ENCODE measurements at places on chromosomes 12 and 14.
A peak's percentile ranks its signal among the peaks of the same experiment; 100 is the strongest.

DNA sequence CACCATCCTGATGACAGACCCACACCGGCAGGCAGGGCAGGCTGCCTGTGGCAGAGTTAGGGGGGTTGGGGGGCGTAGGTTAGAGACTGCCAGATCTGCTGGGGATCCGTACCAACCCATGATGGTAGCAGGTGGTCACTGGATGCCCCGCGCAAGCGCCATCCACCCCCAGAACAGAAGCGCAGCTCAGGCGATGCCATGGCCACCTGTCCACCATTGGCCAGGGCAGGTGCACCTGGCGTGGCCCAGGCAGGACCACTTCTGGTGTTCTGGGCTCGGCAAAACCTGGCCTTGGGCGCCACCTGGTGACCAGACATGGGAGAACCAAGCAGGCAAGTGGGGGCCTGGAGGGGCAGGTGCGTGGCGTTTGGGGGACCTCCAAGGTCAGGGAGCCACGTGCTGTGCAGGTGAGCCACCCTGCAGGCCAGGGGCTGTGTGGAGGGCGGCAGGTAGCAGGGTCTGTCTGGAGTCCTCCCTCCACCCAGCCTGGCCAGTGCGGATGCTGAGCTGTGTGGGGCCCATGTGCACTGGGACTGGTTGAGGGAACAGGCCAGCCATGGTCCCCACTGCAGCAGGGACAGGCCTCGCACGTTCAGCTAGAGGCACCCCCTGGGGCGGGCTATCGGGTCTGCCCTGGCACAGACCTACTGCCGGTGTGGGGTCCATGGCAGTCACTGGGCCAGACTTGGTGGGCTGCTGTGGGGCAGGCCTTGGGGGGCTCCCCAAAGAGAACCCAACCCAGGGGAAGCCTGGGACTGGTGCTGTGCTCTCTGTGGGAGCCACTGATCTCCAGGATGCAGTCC lies 15.6 kb downstream of the BAG5 start:
- DNase-seq, result no peak

DNA sequence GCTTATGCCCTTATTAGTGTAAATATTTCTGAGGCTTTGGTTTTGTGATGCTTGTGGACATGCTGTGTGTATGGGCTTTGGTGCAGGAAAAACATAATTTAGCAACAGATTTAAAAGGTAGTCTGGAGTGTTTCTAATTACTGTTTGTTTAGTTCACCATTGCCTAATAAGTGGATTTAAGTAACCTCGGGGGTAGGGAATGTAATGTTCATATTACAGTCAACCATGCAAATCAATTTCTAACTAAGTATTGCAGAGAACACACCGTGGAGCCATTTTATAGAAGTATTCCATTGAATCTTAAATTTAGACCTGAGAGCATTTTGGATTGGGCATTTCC lies 53.5 kb downstream of the ANO6 start:
- no peak for DNase-seq

DNA sequence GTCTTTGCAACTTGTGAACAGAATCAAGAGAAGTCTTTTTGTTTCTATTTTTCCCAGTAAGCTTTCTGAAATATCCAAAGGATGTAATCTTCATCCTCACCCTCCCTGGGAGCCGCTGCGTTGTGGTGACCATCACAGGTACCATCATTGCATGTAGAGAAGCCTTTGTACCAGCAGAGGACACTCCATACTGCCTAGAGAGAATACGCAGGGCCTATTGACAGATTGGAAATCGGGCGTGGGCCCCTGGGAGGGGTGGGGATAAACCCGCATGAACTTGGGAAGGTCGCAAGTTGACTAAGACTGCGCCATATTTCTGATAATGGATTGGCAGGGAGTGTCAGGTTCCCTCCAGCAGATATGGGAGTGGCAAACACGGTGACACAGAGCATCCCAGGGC lies 12.7 kb downstream of the KRT1 start:
- no peak for DNase-seq

- no peak for DNase-seq
Observed at GRCh38 chr12:122126713-122127597, 47.1 kb downstream of the IL31 start.

- DNase-seq, result peak; percentile 52
Observed at GRCh38 chr14:100076133-100076532, 10.9 kb downstream of the EVL start.

DNA sequence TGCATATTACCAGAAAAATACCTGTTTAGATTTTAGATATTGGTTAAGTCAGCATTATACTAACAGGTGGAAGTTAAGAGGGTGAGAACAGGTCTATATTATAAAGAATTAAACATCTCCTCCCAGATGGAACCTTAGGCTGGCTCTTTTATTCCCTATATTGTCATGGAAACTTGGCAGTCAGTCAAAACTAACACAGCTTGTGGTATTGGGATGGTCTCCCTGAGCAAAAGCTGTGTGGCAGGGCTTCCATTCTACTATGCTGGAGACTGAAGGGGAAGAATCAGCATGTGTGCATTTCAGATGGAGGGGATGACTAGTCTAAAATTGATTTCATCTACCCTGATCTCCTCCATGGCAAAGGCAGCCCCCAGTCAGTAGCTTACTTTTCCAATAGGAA lies 66.7 kb downstream of the SMOC1 start:
- no peak for DNase-seq

- DNase-seq, result no peak
Observed at GRCh38 chr14:105528586-105529318, 2.4 kb downstream of the TMEM121 start.

DNA sequence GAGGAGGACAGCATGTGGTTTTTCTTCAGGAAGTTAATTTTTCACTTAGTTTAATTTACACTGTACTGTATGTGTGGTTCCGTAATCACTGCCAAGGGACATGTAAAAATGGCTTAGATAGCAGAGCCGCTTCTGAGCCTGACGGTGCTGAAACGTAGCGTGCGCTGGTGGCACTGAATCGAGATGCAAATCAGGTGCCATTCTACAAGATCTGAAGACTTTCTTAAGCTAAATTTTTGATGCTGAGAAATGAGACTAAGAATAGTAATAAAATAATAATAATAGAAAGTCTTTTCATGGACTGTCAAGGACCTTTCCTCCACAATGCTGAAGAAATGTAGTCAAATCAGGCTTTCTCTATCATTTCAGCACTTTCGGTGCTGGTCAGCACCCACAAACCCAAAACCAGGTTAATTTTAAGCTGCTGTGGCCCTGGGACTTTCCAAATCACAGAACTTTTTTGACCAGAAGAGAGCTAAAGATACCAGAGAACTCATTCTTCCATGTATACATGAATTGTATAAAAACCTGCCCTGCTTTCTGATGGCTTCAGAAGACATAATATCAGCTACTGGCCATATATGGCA lies 183.3 kb upstream of the LMO3 start:
- no peak for DNase-seq

- no peak for DNase-seq
Observed at GRCh38 chr12:68138480-68138879, 21.1 kb downstream of the IFNG start.

DNA sequence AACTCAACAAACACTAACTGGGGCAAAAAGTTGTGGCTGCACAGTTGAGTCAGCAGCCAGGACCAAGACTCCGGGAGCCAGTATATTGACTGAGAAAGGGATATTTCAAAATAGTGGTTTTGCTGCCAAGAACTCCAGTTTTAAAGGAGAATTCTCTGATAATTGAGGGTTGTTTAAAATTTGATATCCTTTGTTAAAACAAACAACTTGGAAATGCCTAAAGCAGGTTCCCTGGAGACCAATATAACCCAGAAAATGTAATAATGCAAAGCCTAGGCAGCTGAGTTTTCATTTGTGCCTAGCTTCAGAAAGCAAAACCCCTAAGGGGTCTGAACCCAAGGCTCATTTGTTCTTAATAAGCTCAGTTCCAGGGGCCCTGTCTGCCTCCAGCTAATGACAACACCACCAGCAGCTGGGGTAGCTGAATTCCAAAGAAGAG lies 311.7 kb upstream of the CCDC196 start:
- no peak for DNase-seq

DNA sequence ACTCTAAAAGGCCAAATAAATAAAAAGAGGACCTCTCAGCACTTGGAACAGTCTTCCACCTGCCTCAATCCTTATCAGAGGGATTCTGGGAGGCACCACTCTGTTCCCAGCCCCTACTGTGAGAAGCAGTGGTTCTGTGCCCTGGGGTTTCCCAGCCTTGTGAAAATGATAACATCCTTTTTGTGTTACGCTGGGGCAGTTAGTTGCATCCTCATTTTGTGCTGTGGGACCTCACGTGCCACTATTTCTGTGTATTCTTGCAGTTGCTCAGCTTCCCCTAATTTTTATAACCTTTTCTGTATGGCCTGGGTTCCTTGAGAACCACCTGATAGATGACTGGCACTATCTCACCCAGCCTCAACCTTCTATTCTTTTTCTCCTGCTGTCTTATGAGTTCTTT lies 10.8 kb upstream of the CMA1 start:
- DNase-seq, result no peak

- no peak for DNase-seq
Observed at GRCh38 chr14:94158239-94158883, 15.8 kb upstream of the PPP4R4 start.

- no peak for DNase-seq
Observed at GRCh38 chr12:107912421-107913004, 138.0 kb downstream of the ASCL4 start.

DNA sequence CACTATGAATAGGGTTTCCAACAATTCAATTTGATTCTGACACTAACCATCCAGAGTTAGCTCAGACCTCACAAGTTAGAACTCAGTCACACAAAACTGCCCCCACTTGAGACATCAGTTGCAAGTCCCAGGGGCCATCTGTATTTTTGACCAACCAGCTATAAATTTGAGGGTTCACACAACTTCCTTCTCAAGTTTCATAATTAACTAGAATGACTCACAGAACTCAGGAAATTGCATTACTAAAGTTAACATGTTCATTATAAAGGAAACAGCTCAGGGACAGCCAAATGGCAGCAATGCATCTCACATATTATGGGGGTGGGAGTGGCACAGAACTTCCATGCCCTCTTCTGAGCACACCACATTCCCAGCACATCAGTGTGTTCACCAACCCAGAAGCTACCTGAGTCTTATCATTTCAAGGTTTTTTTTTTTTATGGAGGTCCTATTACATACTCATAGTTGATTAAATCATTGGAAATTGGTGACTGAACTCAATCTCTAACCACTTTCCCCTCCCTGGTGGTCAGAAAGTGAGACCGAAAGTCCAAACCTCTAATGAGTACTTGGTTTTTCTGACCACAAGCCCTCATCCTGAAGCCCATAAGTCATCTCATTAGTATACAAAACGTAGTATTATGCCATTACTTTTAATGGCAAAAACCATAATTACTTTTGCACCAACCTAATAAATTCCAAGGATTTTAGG lies 1721.5 kb upstream of the SEL1L start:
- DNase-seq, result peak; percentile 30

- no peak for DNase-seq
Observed at GRCh38 chr12:76307083-76307482, 41.1 kb downstream of the BBS10 start.

GRCh38 chr12:2672863-2673262 lies 121.9 kb upstream of the FKBP4 start:
- no peak for DNase-seq

- no peak for DNase-seq
Observed at GRCh38 chr14:45810152-45810872, 557.3 kb upstream of the MIS18BP1 start.

- DNase-seq, result no peak
Observed at GRCh38 chr12:132624186-132624855, 5.7 kb downstream of the P2RX2 start.

DNA sequence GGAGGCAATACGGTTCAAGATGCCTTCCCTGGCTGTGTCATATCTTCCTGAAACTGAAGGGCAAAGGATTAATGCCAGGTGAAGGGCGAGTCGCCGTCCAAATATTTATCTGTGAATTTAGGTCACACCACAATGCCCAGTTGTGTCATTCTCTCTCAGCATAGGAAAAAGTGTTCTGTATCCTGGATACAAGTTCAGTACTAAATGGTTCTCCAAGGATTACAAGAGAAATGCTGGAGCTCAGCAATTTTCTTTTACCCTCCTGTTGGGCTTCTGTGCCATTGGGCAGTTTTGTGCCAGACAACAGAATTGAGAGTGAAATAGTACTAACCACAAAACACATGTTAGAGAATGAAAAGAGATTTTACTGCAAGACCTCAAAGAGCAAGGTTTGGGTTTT lies 493.9 kb downstream of the EGLN3 start:
- no peak for DNase-seq

GRCh38 chr12:57170408-57170807 lies 23.0 kb upstream of the LRP1-AS start:
- DNase-seq, result no peak

GRCh38 chr14:104342435-104343293 lies 204.3 kb downstream of the KIF26A start:
- DNase-seq, result no peak

DNA sequence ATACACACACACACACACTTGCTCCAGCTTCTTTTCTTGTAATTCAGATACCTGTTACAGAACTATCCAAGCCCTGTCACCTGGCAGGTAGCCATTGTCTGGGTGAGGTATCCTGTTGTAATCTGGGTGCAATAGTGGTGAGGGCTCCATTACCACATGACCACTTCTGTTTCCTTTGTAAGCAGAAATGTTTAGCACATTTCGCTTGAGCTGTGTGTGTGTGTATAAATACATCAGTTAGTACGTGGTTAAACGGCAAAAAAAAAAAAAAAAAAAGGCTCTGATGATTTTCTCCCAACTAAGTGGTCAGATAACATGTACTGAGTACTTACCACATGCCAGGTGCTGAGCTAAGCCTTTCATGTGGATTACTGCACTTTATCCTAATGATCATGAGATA lies 129.3 kb upstream of the SSTR1 start:
- DNase-seq, result no peak
